ENCODE measurements at places on chromosomes 5 and 9. TPM values are rescaled to one million over a fixed set of nuclear protein-coding genes. Genes with fewer than 3 reads are reported as not detected.

C9 gene
- under 0.01 TPM for total RNA-seq

IL5 gene
- total RNA-seq, result not detected

SLC6A19 gene
- not detected for total RNA-seq

SPATA31A6 gene
- total RNA-seq, result not detected

GLRA1 gene
- total RNA-seq, result not detected

BNC2 gene
- total RNA-seq, result 86.9 TPM

MYMK gene
- not detected for total RNA-seq

UGCG gene
- total RNA-seq, result 394 TPM

RNF44 gene
- 5.9 TPM for total RNA-seq

PKD2L2 gene
- not detected for total RNA-seq

SLC1A3 gene
- 6.2 TPM for total RNA-seq
